ENCODE measurements at places on chromosomes 7 and 10.
A peak's percentile ranks its signal among the peaks of the same experiment; 100 is the strongest.

DNA sequence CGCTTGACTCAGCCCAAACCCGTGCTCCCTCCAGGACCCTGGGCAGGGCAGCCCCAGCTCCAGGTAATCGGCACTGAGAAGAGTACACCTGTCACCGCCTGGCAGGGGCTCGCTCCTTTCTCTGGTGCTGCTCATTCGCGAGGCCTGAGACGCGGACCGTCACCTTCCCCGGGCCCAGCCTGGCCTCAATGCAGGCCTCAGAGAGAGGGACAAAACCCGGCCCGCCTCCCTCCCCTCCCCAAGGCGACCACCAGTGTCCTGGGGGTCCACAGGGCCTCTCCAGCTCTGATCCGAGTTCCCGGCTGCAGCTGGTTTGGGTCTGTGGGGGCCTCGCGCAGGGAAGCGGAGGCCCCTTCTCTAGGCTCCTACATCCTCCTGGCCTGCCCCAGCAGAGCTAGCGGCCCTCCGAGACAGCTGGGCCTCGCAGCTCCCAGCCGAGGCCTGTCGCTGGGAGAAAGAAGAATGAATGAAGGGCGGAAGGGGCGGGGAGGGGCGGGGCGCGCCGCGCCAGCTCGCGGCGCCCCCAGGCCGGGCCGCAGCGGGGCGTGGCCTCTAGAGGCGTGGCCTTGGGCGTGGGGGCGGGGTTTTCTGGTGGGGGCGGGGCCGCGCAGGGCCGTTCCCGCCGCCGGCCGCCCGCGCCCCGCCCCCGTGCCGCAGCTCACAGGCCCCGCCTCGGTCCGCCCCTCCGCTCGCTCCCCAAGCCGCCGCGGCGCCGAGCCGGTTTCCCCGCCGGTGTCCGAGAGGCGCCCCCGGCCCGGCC lies at the start of gene LIMK1:
Gene LIMK1 (plus strand): TSS at position 688 of the 760 bp plus-strand sequence. CDS start 187 bp downstream, outside the sequence.
- peak; percentile 77 for DNase-seq

DNA sequence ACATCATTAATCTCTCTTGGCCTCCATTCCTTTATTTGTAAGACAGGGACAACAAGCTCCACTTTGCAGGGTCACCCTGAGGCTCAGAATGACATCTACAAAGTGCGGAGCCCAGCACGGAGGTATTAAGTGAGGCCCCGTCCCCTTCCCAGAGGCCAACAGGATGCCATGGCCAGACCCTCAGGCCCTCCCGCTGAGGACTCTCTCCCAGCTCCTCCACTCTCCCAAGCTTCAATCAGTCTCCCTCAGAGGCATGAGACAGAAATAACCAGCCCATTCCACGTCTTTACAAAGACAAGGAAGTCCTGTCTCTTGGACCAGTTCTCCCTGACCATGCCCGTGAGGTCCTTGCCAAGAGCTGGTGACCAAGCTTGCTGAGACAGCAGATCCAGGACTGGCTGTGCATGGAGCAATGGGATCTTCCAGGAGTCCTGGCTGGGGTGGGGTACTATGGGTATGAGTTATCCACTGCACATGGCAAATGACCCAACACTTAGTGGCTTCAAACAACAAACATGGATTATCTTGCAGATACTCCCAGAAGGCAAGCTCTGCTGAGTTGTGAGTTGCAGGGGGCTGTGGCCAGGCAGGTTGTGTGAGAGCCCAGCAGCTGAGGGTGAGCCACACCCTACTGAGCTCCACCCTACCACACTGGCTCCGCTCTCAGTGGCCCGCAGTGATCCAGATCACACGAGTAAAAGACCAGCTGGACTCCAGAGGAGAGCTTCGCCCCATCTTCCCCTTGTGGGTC lies 4.3 kb upstream of the PPIF start:
- no peak for DNase-seq

DNA sequence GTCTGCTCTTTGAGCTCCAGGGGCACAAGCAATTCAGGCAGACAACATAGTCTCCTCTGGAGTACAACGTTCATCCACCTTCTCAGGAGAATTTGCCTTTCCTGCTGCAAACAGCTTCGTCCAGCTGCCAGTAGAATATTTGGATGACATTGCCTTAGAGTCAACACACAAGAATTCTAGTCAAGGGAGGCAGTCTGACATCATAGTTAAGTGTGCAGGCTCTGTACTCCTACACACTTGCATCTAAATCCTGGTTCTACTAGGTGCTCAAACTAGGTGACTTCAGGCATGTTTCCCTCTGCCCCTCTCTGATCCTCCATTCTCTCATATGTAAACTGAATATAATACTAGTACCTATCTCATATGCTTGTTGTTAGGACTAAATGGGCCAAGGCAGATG lies 314.8 kb downstream of the HPSE2 start:
- no peak for DNase-seq

DNA sequence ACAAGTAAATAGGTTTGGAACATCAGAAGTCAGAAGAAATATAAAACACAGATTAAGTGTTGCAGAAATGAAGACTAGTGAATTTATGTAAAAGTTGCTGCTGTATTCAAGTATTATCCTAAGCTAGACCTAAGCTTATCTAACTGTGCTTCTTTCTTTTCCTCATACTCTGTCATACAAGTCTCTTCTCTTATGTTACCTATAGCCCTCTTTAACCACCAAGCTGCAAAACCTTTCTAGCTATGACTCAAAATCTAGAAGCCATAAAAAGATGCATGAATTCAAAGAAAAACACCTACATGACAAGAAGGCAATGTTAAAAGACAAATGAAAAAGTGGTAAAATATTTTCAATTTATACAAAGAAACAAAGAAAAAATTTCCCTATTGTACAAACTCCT lies 23.0 kb downstream of the DENND11 start:
- no peak for DNase-seq

DNA sequence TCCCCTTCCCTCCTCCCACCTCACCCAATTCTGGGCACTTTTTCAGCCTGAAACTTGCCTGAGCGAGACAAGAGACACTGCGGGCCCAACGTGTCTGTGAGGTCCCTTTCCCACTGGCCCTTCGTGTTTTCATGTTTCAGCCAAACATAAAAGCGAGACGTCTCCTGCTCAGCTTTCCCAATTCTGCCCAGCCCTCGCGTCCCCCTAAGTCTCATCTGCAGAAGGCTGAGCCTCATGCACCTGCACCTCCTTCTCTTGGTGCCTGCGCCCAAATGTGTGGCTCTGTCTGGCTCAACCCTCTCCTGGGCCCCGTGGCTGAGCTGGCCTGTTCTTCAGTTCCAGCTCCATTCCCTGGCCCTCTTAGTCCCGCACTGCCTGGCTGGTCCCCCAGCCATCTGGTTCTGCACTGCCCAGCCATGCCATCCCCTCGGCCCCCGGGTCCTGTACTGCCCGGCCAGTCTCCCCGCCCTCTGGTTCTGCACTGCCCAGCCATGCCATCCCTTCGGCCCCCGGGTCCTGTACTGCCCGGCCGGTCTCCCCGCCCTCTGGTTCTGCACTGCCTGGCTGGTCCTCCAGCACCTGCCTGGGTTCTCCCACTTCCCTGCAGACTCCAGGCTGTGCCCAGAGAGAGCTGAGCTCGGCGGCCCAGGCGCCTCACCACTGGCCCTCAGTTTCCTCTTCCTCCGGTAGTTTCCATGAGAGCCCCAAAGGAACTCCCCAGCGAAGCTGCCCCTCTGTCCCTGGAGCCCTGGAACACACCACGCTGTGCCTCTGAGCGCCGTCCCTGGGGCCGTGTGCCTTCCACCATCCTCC lies 224.1 kb downstream of the DNAJB6 start:
- DNase-seq, result no peak

GRCh38 chr10:77297393-77297739 lies 340.2 kb downstream of the KCNMA1 start:
- DNase-seq, result no peak

GRCh38 chr10:9636216-9636615 lies 1381.5 kb upstream of the CELF2 start:
- DNase-seq, result no peak

GRCh38 chr7:119708891-119709290 lies 564.1 kb upstream of the KCND2 start:
- DNase-seq, result no peak

DNA sequence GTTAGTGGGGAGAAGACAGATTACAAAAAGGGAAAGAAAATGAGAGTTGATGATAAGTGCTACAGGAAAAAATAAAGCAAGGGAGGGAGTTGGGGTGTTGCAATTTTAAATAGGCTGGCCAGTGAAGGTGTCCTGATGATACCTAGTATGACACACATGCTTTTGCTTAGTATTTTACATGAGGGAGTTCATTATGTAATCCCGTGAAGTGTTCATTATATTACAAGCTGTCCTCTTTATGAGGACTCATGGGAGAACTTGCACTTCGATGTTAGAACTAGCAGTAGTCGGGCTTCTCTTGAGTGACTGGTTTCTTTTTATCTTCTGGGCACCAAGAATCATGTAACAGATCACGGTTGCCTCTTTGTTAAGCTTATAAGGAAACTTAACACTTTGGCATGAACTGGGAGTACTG lies 102.3 kb upstream of the MTPN start:
- no peak for DNase-seq

DNA sequence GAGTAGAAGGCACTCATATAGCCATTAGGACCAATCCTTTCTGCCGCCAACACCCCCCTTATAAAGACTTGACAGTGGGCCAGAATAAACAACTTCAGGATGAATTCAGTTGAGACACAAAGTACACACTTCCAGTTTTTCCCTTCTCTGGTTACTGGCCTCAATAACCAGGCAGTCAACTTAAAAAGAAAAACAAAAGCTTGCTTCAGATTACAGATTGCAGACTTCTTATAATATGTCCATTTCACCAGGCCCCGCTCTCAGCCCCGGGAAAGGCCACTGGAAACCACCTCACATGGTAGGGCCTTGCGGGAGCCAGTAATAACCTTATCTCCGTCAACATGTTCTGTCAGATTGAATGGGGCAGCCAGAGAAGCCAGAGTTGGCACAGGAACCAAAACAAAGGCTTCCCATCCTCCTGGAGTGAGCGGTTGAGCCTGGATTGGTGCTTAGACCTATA lies 108.8 kb downstream of the EGFR start:
- DNase-seq, result peak; percentile 96

- no peak for DNase-seq
Observed at GRCh38 chr10:1153251-1153763, 97.1 kb downstream of the WDR37 start.

- DNase-seq, result no peak
Observed at GRCh38 chr7:150980663-150981062, 2.5 kb upstream of the KCNH2 start.

- no peak for DNase-seq
Observed at GRCh38 chr7:99095698-99096097, 48.2 kb downstream of the SMURF1 start.

- no peak for DNase-seq
Observed at GRCh38 chr7:66150471-66150870, 35.8 kb downstream of the CRCP start.

DNA sequence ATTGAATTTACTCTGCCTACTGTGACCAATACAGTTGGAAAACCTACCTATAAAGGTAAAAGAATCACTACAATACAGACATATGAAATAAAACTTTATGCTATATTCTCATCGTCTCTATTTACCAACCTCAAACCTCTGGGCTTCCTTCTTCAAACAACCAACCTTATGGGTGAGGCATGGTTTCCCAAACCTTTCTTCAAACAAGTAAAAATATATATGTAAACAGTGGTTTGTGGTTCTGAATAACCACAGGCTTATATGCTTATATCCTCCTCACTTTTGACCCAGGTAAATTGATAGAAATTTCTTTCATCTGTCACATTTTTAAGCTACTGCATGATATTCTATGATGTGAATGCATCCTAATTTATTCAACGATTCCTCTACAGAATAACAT lies 103.6 kb downstream of the ITGB1 start:
- no peak for DNase-seq

DNA sequence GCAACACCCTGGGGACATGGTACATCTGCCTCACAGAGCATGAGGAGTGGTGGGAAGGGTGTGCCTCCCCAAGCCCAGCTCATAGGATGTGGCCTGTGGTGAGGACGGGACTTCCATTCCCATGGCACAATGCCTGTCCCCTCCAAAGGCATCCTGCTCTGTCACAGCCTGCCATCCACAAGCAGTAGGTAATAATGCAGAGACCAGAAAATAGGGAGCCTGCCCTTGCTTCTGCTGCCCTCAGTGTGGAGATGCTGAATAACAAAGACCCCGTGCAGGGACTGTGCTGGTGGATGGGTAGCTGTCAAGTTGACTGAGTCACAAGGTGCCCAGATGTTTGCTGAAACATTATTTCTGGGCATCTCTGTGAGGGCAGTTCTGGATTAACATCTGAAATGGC lies 199.9 kb upstream of the GRB10 start:
- DNase-seq, result no peak

DNA sequence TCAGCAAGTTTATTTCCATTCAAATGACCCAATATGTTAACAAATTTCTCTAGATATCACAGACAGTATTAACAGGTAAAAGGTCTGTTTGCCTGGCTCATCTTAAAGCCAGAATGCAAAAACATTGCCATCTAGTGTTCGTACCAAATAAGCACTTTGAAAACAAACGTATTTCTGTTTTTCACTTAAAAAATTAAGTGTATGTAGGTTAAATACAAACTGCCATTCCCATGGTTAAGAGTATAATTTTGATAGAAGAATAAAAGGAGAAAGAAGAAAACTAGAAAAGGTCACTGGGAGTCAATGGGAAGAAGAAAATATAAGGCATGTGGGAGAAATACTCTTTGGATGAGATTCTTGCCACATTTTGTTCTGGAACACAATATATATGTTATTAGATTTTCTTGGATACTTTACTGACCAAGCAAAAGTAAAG lies 51.0 kb downstream of the ORC5 start:
- peak; percentile 33 for DNase-seq

DNA sequence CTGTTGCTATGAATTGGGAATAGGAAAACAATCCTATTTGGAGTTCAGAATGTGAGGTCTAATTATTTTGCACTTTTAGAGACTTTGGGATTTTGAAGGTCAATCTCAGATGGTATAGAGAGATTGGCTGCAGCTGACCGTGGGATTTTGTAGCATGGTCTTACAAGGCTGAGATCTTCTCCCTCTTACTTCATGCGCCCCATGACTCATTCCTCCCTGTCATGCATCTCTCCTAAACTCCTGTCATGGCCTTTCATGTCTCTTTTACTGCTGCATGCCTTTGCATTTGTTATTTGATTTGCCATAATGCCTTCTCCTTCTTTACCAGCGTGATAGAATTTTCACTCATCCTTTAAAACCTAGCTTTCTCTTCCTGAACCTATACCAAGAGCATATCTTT lies 133.1 kb downstream of the BBS9 start:
- DNase-seq, result no peak

GRCh38 chr10:78909221-78909620 lies 159.5 kb upstream of the ZMIZ1 start:
- DNase-seq, result peak; percentile 39

DNA sequence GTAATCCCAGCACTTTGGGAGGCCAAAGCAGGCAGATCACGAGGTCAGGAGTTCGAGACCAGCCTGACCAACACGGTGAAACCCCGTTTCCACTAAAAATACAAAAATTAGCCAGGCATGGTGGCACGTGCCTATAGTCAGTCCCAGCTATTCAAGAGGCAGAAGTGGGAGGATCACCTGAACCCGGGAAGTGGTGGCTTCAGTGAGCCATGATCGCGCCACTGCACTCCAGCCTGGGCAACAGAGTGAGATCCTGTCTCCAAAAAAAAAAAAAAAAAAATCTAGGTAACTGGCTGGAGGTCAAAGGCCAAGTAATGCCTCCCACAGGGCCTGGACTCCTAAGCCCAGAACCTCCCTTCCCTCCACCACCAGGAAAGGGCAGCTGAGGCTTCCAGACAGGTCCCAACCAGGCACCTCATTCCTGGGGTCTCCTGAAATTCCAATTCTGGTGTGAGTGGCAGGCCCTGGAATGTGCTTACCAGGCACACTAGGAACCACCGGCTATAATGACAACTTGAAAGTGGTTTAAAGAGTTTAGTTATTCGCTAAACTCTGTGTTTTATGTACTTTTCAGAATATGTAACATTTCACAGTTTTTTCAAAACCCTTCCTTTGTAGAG lies 86.9 kb upstream of the TNRC18 start:
- no peak for DNase-seq

Measured in NCI-H1092 (cell line).